ENCODE measurements at places on chromosomes 5 and 9.
A peak's percentile ranks its signal among the peaks of the same experiment; 100 is the strongest.

DNA sequence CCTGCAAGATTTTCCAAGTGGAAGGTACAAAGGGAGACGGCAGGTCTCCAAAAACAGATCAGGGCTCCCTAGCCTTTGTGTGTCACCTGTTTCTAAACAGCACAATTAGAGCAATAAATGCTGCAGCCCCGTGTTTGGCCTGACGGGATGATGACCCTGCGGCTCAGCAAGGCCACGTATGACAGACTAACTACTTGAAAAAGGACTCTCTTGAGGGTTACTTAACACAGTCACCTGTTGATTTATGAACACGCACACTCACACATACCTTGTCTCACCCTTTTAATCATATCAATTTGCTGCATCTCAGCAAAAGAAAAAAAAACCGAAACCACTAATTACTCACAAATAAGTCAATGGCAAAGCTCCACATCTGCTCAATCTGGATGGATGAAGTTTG lies 199.6 kb upstream of the GAS1 start:
- DNase-seq: no peak

DNA sequence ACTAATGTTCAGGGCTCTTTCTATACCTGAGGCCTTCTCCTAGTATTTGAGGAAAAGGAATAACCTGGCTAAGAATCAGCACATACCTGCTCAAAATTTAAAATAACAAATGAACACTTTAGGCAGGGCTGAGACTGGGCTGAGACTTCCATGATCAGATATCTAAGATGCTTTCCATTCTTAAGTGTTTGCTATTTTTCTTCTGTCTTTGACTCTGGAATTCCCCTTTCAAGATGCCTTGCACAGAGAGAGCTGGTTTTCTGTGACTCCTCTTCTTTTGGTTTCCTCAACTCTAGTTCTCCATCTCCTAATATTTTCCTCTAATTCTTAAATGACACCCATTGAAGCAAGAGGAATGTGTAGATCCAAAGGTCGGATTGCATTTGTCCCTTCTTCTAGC lies 61.1 kb downstream of the DPYSL3 start:
- DNase-seq: no peak

DNA sequence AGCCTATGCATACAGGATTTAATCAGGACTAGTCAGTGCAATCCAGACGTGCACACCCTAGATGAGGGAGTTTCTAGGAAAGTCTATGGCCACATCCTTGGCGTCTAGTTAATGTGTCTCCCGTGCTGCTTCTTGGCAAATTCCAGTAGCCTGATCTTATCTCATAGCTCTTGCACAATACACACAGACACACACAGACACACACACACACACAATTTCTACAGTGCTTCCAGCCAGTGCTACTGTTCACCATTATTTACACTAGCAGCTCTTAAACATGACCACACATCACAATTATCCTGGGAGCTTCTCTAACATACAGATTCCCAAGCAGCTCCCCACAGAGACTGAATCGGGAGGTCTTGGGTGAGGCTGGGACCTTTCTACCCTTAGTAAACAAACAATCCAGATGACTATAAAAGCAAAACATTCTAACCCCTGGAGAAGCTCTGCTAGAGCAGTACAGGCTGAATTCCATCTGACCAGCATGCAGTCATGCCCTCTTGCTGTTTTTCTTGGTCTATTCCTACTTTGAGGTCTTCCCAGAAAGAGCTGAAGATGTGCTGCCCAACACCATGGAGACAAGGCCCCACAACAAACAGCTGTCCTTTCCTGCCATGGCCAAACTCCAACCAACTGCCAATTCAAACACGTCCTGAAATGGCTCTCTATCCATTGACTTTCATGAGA lies 236.6 kb downstream of the DEPDC1B start:
- DNase-seq: no peak

DNA sequence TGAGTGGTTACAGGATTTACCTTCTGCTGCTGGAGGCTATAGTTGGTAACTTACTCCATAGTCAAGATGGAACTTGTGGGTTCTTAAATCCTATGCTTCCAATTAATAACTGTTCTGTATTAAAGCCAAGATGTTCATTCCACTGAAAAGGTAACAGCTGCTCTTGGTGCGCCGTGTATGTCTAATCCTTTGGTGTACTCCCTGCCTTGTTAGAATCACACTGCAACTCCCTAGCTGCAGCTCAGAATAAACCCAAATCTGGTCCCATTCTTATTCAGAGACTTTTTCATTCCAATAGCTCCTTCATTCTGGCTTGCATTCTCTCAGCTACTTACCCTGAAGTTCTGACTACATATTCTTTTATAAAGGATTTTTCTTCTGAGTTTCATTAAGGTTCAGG lies 1355.5 kb downstream of the MAT2B start:
- no peak for DNase-seq

DNA sequence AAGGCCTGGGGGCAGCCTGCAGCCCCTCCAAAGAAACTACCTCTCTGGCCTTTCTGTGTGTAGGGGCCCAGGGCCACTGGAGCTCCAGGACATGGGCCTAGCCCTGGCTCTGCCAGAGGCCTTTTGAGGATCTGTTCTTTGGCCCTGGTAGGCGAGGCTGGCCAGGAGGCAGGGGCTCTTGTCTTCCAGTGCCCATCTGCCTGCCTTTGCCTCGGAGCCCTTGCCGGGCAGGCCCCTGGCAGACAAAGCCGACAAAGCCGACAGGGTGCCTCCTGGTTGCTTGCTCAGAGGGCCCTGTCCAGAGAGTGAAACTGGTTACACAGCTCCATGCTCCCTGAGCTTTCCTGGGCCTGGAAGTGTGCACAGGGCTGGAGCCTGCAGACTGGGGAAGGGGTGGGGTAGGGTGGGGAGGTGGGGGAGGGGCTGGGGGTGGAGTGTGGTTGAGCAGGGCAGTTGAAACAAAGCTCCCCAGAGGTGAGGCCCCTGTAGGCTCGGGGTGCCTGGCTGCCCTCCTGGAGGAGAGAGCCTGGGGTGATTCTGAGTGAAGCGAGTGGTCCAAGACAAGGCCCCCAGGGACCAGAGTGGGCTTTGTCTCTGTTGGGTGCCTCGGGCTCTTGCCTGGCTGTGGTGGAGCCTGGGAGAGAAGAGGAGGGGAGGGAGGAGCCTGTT lies 29.3 kb downstream of the PTPA start:
- DNase-seq: no peak

DNA sequence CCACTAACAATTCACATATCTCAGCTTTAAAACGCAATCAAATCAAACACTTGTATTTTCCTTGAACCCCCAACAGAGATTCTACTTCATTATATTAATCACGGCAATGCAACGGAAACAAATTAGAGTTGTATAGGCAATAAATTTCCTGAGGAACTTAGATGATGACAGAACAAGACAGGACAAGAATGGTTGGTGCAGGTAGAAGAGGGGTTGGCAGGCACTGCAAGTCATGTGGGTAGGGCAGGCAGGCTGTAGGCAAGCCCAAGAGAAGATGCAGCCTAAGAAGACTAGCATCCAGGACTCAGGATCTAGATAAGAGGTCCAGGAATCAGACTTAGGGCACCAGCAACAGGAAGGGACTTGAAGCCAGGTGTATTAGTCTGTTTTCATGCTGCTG lies 16.6 kb upstream of the FEM1C start:
- DNase-seq: no peak

GRCh38 chr5:110045158-110045557 lies 355.4 kb downstream of the MAN2A1 start:
- no peak for DNase-seq

DNA sequence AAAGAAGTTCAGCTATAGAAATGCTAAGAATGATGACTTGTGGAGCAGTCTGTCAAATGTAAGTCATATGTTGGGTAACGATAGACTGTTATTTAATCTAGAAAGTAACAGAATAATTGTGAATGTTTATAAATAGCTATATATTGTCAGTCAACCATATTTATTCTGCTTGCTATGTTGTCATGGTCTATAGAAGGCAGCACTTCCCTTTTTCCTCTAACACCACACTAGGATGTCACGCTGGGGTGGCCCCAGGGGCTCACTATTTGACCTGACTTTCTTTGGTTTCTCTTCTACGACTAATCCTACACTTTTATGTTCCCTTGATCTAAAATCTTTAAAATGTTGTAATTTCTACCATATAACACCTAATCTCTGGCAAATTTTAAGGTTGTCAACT lies 20.5 kb downstream of the ERAP2 start:
- DNase-seq: peak; percentile 87

DNA sequence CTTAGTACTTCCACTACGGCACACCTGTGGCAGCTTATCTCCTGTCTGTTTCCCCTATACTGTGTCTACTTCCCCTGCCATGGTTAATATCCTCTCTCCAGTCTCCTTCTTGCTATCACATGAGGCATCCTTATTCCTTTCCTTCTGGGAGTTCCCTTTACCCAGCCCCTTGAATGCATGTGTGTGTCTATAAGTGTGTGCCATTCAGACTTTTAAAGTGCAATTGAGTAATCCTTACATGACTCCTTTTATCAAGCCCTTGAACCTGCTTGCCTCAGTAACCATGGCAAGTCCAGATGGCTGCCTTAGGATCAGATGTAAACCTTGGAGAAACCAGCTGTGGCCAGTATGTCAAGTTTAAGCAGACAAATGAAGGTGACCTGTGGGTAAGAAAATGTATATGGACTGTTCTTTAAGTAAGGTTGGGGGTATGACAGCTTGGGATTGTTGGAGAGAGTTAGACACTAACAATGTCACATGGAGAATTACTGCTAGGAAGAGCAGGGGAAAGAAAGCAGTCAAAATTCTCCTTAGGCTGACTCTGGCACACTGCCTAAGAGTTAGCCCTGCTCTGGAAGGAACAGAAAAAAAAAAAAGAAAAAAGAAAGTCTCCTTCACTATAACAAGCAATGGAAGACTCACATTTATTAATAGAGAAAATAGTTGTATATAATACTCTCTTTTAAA lies 142.1 kb downstream of the HINT1 start:
- no peak for DNase-seq

DNA sequence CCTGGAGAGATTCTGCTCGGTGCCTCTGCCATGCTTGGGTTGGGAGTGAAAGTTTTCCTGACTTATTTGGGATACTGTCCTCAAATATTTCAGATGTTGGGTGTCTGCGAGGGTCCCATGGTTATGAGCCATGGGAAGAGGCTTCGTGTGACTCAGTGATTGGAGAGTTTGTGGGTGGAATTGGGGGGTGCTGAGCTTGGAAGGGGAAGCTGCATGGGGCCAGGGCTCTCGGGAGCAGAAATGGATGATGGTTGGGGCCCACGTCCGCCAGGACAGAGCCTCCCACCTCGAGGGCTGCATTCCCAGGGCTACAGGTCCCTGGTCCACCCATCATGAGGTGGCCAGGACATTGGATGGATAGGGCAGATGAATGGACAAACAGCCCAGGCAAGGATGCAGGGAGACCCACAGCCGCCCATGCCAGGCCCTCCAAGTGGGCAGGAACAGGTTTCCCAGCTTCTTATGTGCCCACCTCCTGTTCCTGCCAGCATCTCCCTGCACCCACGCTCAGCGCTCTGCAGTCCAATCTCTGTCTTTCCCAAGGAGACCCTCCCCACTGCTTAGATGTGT lies 5.5 kb downstream of the OBP2B start:
- DNase-seq: no peak

- DNase-seq: no peak
Measured at GRCh38 chr9:110083866-110084265, 124.1 kb downstream of the C9orf152 start.

GRCh38 chr9:134509817-134510216 lies 131.8 kb upstream of the COL5A1 start:
- DNase-seq: no peak

GRCh38 chr9:27341545-27342294 lies 44.8 kb upstream of the EQTN start:
- DNase-seq: peak; percentile 71

- no peak for DNase-seq
Measured at GRCh38 chr5:151811593-151812321, 40.0 kb downstream of the G3BP1 start.

GRCh38 chr5:168592014-168592368 lies 12.8 kb upstream of the PANK3 start:
- DNase-seq: no peak

GRCh38 chr5:117731446-117731845 lies 1156.8 kb upstream of the SEMA6A start:
- no peak for DNase-seq

- DNase-seq: peak; percentile 26
Measured at GRCh38 chr9:91253488-91253887, 108.2 kb downstream of the AUH start.

GRCh38 chr5:96809921-96810320 lies 2.2 kb upstream of the ERAP1 start:
- DNase-seq: no peak

- peak; percentile 95 for DNase-seq
Measured at GRCh38 chr9:79610791-79611614, 39.2 kb downstream of the TLE4 start.

GRCh38 chr5:58015175-58015574 lies 444.7 kb downstream of the PLK2 start:
- no peak for DNase-seq

DNA sequence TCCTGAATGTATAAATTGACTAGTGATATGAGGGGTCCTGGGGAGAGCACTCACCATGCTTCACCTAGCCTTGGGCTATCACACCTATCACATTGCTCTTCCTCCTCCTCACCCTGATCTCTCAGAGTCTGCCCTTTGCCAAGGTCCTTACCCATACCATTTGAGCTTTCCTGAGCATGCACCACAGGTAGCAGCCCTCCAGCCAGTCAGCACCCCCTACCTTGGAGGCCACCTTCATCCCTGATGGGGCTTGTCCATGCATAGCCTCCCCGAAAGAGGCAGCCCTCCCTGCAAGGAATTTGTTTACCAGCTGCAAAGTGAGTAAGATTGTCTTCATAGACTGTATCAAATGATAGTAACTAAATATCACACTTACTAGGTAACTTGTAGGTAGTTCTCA lies 83.1 kb downstream of the ALDH7A1 start:
- DNase-seq: no peak

GRCh38 chr5:218457-219291 lies 554 bp downstream of the SDHA start:
- peak; percentile 30 for DNase-seq

DNA sequence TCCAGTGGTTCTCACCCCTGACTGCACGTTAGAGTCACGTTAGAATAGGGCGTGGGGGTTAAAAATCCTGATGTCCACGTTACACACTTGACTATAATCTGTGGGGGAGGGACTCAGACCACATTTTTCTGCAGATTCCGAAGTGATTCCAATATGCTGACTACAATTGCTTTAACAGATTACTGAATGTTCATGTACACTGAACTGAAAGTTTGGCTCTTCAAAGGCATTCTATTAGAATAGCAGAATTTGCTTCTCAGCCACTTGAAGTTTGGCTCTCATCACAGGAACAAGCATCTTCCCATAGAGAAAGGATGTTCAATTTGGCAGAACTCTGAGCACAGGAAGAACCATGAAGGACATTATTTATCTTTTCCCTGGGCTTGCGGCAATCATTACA lies 84.5 kb downstream of the HAPLN1 start:
- DNase-seq: no peak
